ENCODE measurements at places on chromosomes 13 and 19.
A peak's percentile ranks its signal among the peaks of the same experiment; 100 is the strongest.

DNA sequence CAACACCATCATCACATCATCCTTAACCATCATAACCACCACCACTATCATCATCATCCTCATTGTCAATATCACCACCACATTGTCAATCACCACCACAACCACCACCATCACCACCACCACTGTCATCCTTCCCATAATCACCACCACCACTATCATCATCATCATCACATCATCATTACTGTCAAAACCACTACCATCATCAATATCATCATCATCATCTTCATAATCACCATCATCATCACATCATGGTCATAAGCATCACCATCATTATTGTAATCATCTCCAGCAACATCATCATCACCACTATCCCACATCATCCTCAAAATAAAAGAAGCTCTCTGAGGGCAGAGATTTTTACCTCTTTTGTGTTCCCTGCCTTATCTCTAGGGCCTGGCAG, 52.2 kb downstream of the MBD3L1 start:
- DNase-seq, result no peak

- no peak for DNase-seq
These were observed 40.9 kb downstream of the GSX1 start for GRCh38 chr13:27833206-27833605.

DNA sequence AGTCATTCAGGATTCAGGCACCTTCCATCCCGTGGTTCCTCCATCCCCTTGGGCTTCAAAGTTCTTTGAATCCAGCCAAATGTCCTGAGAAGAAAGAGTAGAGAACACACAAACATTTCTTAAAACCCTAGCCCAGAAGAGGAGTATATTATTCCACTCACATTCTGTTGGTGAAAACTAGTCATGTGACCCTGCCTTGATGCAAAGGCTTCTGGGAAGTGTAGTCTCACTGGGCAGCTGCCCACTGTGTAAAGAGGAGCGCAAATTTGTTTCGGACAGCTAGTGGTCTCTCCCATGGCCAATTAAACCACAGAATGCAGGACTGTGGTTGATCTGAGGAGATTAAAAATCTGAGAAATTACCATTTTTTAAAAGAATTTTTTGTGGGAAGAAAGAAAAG, 304.4 kb downstream of the SUCLA2 start:
- no peak for DNase-seq

DNA sequence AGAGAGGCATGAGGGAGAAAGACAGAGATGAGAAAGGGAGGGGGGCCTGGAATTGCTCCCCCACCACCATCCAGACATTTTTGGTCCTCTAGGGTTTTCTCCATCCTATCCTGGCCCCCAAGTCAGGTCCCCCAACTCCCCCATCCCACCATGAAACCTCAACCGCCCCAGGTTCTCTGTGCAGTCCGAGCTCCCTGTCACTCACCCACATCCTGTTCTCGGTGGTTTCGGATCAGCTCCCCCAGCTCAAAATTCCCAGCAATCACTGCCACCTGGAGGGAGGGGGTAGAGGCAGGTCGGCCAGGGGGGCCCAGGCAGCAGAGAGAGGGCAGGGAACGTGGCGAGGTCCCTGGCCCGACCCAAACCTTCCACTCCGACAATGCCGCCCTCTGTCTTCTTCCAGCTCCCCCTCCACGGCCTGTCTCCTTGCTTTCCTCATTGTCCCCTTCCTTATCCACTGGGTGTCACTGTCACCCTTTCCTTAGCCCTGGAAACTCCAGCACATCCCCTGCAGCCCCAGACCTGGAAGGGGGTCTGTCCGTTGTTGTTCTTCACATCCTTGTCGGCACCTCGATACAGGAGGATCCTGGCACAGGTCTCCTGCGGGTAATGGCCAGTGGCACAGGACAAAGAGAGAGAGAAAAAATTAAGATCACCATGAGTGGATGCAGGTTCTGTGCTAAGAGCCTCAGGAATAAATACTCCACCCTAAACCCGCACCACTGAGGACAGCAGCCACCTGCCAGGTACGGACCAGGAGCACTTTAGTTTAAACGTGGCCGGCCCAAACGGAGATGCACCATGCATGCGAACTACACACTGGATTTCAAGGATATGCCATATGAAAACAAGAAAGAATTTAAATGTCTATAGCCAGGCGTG, 15.4 kb downstream of the SHANK1 start:
- no peak for DNase-seq

DNA sequence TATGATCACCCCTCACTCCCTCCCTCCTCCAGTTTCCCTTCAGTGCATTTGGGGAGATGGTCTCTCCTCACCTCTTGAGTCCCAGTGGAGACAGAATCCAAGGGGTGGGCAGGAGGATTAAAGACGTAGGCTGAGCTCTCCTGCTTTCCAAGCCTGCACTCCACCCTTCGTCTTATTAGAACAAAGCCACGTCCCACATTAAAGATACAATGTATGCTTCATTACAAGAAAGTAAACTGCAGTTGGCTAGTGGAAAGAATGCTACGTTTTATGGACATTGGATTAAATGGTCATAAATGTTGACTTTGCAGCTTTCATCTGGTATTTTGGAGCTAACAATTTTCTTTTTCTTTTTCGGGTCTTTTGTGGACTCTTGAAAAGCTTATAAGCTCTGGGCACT, 1.5 kb upstream of the KLK11 start:
- DNase-seq, result no peak

DNA sequence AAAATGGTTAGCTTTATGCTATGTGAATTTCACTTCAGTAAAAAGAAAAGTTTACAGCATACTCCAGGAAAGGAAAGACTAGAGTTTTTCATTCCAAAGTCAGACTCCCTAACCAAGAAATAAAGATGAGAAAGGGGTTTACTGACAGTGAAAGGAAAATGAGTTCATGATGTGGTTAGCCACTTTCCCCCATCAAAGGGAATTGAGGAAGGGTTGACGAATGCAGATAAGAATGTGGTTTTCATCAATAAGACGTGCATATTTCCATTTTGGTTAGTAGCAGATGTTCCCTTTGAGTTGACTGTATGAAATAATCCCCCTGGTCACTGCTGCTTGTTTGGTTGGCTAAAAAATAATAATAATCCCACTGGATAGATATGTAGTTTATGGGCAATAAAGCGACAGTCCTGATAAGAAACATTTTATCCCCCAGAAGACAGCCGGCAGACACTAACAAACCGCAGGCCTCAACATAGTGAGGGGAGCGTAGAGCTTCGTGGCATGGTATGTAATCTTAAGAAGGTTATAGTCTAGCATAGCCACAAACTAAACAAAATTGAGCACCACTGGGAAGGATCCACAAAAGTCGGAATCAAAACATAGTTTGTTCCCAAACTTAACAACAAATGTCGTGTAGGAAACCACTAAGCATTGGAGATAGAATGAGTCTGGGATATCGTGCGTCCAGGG, 114.8 kb downstream of the COL4A2 start:
- peak; percentile 66 for DNase-seq

DNA sequence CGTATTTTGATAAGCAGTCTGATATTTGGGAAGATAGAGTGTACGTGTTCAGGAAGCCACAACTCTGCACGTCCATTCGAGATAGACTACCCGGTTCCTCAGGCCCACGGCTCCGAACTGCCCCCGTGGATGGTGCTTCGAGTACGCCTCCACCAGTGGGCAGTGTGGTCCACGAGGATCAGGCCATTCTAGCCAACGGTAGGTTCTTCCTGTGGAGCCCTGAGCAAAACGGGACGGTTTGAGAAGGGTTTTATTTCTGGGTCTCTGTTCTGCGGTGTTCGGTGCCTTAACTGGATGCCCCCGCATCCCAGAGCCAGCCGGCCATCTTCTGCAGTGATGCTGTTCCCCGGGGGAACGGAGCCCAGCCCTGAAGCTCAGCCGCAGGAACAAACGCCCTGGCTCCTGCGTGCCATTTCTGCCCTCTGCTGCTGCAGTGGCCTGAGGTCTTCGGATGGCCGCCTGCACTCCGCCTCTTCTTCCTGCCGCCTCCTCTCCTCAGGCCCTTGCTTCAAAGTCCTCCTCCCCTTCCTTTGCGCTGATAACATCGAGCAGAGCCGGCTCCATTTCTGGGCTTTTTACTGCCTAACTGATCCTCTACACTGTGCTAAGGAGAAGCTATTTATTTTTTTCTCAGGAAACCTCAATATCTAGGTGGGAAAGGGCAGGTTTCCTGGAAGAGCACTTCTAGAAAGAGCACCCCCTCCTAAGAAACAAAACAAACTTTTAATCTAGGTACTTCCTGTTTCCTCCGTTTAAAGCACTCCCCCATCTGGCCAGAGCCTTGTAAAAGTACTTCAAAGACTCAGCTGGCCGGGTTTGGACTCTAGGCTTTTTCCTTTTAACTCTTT, 36.2 kb upstream of the SLC46A3 start:
- peak; percentile 35 for DNase-seq

- DNase-seq, result no peak
These were observed 117.6 kb upstream of the SOX21 start for GRCh38 chr13:94829837-94830365.

DNA sequence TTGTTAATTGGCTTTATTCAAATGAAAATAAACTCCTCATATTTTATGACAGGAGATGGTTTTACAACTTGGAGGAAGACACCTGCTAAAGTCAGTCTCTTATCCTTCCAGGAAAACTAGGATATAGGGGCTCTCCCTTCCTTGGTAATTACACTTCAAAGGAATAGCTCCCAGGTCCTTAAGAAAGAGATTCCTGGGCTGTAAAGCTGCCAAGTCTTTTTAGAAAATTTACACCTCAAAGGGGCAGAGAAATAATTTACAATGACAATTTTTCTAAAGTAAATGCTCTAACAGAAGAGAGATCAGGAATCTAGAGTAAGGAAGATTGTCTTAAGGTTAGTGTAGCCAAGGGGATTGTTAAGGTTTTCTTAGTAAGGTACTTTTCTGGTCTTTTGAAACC, 1359.0 kb downstream of the OLFM4 start:
- DNase-seq, result no peak

Measured in HCEC 1CT (cell line).